ENCODE measurements at places on chromosomes 11 and 22.

GRCh38 chr11:28228196-28228895 lies 120.2 kb downstream of the METTL15 start:
- DNase-seq: no peak

DNA sequence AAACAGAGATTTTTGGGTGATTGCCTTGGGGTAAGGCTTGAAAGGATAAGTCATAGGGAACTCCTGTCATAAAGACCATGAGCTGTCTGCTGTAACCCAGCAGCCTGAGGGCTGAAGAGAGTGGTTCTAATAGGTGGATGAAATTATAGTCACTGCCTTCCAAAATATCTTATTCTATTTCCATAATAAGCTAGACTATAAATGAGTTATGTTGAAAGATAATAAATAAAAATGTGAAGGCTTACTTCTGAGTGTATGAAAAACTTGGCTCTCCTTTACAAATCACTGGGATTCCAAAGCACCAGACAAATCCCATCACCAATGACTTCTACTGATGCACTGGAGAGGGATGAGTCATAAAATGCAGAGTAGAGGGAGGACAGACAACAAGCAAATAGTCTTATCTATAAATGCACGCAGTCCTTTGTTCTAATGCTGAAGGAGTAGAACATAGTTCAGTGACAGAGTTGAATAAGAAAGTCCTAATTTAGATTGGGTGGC lies 775.0 kb upstream of the LRRC4C start:
- DNase-seq: no peak

DNA sequence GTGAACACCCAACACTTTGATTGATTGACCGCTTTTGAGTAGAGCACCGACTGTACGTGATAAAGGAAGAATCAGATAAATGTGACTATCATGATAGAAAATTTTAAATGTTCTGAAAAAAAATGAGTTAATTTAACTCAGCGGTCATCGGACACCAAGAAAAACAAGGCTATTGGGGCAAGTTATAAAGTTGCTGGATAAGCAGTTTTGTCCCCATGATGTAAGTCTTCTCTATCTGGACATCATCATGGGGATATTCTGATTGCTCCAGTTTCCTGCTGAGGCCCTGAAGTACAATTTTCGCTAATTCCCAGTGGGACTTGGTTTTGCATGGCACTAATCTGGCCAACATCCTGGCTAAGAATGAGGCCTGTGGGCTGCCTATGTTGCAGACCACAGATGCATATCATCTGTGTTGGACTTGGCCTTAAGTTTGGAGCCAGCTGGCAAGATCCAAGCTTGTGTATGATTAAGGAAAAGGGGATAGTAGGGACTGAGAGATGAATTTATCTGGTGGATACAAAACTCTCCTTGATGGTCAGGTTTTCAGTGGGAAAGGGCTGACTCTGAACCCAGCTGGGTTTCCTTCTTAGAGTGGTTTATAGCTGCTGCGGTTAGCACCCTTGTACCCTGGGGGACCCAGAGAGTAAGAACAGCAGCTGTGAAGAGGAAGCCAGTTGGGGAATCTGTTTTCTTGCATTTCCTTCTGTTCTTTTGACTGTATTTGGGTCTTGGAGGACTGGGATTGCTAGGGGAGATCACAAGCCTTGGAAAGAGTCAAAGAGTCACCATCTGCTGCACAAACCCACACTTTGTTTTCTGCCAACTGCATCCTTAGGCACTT lies 118.3 kb downstream of the SEZ6L start:
- DNase-seq: no peak

DNA sequence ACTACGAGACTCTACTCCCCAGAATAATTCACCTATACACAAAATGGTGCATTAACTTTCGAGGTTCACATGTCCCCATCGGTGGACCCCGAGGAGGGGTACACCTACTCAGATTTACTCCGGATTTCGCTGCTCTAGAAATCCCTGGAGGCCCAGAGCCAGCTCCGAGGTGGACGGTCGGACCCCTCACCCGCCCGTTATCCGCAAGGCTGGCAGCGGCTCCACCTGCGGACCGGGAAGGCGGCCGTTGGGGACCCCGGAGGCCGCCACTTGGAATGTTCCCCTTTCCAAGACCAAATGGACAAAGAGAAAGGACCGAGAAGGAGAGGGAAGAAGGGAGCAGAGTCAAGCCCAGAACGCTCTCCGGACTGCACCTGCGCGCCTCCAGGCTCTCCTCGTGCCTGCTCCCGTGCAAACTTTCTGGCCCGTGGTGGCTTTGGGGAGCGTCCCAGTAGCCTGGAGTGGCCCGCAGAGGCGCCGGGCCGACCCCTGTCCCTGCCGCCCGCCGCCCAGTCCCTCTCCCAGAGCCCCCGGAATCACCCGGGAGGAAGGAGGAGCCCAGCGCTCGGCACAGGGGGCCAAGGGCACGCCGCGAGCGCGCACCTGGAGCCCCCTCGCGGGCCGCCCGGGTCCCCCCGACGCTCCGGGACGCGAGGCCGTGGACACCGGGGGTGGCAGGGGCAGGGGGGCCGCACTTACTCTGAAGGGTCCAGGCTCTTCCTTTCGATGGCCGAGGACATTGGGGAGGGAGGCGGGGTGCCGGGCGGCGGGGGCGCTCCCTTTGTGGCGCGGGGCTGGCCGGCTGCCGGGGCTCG lies 23.0 kb downstream of the LMO2 start:
- DNase-seq: no peak

GRCh38 chr11:59615637-59616395 lies at the start of gene OSBP:
Gene OSBP (minus strand): TSS chr11:59615774. CDS start chr11:59615664, 110 bp downstream.
- DNase-seq: peak; percentile 99

- DNase-seq: no peak
Observed at GRCh38 chr22:42368379-42369249, 63.6 kb downstream of the NFAM1 start.

DNA sequence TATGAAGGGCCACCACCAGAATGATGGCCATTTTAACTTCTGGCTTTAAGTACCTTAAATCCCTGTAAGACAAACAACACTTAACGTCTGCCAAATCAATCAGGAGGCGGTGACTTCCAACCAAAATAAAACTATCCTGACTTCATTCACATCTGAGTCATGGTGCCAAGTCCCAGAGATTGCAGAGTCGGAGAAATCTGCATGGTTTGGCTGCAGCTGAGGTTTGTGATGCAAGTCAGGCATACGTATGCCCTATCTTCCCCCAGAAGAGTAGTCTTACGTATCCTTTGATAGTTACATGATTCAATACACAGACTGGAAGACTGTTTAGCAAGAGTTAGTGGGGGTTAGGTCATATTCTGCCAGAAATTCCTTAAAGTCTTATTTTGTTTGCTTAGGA lies 1.7 kb upstream of the GAB2 start:
- no peak for DNase-seq
